ENCODE measurements at places on chromosomes 13 and 19.

GRCh38 chr13:24670961-24671381 is 9.2 kb upstream of the ATP12A start:
- DNase-seq, result no peak

GRCh38 chr19:47376589-47377144 is 27.6 kb downstream of the DHX34 start:
- DNase-seq, result no peak

- no peak for DNase-seq
These were observed 360.9 kb downstream of the FGF9 start for GRCh38 chr13:22031702-22032286.

DNA sequence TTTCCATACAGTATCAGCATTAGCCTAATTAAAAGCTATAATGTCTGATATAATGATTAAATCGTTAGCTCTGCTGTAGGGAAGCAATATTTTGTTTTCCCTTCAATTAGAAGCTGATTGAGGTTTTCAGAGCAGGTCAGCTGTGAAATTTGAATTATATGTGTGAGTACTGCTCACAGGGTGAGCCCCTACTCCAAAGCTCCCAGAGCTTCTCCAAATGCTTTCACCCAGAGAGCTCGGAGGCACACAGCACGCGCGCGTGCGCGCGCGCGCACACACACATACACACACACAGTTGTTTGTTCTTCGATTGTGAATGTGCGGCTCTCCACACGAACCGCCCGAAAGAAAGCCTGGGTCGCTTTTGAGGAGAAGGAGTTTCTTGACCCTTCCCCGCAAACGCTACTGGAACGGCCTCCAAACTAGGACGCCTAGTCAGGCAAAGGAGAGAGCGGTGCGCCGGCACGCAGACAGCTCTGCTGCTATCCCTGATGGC is 4.8 kb upstream of the SOX1 start:
- DNase-seq, result no peak

- peak; percentile 94 for DNase-seq
These were observed at the start of gene ZIK1 for GRCh38 chr19:57583521-57584416. Gene ZIK1, plus strand, starts transcription at chr19:57584145. Its CDS starts 212 bp downstream, at chr19:57584357.
